IPS DF 19.7 (cell line): ENCODE measurements at places on chromosomes 5 and 9.

DNA sequence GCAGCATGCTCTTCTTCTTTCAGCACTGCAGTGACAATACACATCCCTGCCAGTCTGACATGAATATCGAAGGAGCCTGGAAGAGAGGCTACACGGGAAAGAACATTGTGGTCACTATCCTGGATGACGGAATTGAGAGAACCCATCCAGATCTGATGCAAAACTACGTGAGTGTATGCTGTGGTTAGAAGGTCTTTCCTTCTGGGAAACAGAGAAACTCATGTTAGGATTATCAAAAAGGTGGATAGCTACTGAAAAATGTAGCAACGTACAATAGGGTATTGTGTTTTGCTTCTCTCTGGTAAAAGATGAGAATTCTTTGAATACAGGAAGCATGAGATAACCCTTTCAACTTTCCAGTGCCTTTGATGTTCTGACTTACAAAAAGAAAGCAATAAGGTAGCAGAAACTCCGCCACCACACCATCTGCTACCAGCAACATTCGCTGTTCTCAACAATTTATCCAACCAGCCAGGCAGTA, 133.3 kb downstream of the PCSK5 start:
- no peak for DNase-seq

- DNase-seq = no peak
Observed at GRCh38 chr5:179079165-179079987, 19.2 kb downstream of the ZNF354C start.

DNA sequence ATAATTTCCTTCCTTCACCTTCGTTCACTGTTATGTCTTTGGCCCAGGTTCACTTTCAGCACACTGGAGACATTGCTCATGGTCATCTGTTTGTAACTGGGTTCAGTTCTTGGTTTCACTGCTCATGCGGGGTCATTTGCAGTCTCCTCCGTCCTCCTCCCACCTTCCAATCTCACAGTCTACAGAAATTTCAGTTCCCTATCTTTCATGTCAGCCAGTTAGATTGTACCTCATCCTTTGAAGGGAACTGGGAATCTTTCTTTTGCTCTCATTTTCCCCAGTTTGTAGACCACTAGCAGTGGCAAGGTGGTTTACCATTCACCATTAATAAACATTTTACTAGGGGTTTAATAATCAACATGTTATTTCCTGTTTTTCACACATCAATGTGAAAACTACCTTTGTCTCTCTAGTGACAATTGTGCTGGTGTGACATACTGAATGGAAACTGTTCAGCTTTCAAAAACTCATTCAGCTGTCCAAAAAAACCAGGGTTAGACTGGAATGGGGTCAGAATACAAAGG, 100.9 kb upstream of the IL6ST start:
- DNase-seq = no peak

DNA sequence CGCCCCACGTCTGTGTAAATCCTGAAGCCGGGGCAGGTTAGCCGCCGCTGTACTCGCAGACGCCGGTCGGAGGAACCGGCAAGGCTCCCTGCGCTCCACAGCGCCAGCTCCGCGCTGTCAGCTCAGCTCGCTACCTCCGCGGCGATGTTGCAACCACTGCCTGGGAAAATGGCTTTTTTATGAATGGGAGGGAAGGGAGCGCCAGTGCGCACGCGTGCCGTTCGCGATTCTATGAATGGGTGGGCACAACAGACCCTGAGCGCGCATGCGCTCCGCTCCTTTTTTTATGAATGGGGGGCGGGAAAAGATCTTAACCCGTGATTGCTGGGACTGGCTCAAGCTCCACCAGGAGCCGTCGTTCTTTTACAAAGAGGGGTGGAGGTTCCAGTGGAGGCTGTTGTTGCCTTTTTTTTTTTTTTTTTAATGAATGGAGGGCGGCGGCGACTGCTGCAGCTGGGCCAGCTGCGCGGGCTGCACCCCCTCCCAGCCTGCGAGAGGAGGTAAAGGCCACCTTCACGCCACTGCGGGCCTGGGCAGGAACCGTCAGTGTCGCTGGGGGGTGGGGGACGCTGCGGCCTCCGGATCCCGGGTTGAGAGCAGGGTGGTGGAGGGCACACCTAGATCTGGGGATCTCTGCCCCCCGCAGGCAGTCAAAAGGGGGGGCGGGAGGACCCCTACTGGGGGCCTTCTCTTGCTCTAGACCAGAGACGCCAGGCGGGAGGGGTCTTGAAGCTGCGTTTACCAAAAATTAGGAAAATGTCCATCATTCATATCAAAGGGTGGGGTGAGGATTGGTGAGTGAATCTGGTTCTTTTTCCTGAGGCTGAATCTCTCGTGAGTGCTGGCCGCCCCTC, at the start of gene SPRY4:
Gene SPRY4, minus strand, starts transcription at position 151 of the 854 bp plus-strand sequence. CDS start 9,913 bp downstream, outside the sequence.
- DNase-seq = peak; percentile 79

DNA sequence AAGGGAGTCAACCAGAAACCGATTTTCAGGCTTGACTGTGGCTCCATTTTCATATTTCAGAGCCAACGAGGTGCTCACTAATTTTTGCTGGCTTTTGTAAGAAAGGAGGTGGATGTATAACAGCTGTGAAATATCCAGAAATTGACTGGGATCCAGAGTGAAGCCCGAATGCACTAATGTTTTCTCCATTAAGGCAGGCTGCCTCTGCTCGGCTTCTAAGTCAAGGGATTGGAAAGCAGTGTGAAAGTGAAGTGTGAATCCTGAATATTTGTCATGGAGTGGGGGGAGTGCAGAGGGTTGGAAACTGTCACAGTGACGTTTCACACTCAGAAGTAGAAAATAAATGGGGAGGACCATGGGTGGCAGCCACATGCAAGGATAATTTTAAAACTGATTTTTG, 237.4 kb downstream of the GOLPH3 start:
- no peak for DNase-seq

- DNase-seq = no peak
Observed at GRCh38 chr5:95956021-95956899, 5.4 kb downstream of the ELL2 start.

DNA sequence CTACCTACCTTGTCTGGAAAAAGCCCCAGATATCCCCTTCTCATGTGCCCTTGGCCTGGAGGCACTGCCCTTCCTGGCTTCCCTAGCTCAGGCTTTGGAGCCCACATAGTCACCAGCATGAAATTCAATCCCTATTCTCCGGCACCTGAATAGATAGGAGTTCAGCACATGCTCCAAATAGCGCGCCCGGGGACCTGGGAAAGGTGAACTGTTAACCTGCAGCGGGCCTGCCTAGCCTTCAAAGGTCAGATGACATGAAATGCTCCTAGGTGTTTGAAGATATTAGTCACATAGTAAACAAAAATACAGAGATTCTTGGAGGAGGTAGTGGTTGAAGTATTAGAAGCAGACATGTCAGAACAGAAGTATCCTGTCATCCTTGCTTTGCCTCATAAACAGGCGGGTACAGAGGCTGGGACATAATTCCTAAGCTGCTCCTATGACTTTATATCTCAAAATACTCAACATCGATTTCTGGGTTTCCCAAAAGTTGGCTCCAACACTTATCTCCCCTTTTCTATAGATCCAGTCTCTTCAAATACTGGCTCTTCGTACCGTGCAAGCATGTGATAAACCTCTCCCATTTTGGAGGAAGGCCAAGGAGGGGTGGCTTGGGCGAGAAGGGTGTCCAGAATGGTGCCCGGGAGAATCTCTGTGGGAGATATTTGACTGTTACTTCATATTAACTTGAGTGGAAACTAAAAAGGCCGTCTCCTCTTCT, 88.0 kb upstream of the ANKH start:
- no peak for DNase-seq

- no peak for DNase-seq
Observed at GRCh38 chr9:98877311-98877710, 66.4 kb upstream of the COL15A1 start.
